ENCODE measurements at places on chromosomes 7 and 10.
A peak's percentile ranks its signal among the peaks of the same experiment; 100 is the strongest.

- no peak for DNase-seq
Measured at GRCh38 chr7:32289651-32290414, 200.3 kb downstream of the LSM5 start.

- DNase-seq: no peak
Measured at GRCh38 chr7:151549644-151550043, 29.9 kb upstream of the RHEB start.

GRCh38 chr7:39757604-39758003 lies 134.2 kb downstream of the RALA start:
- no peak for DNase-seq

- peak; percentile 87 for DNase-seq
Measured at GRCh38 chr7:100489824-100490223, 6.1 kb downstream of the NYAP1 start.

Measured in left renal cortex interstitium (tissue), 4 donors.